ENCODE measurements at places on chromosomes 4 and X.

- no peak for DNase-seq
Measured at GRCh38 chr4:165738571-165738970, 134.5 kb upstream of the TLL1 start.

DNA sequence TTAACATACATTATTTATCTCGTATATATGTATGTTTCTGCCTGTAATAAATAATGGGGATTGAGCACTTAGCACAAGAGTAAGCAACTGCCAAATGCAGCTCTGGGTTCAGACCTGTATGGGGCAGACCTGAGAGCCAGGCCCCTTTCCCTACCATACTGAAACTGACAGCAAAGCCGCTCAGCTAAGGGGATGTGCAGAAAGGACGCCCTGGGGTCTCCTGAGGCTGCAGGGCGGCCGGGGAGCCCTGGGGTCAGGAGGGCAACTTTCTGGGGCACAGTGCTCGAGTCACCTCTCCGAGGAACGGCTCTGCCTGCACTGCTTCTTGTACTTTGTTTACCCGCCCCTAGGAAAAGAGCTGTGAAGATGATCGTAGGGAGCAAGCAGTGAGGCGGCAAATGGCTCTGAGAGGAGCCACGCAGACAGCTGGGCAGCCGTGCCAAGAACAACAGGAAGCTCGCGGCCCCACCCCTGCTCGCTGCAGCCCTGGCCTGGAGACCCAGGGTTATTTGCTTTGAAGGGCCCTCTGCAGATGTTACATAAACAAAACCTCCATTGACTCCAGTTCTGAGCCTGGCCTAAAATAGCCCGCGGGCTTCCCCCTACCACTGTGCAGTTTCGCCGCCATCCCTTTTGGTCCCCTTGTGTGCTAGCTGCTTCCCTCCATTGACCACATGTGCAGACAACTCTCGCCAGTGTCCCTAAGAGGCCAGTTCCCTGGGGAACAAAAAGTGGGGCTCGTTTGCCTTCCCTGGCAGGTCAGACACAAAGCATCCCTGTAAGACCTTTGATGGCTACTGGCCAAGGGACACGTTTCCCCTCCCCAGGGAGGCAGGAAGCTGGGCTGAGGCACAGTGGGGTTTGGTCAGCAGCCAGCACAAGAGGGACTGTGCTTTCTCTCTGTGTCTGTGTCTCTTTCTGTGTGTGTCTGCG is 111.3 kb upstream of the LNX1 start:
- peak; percentile 34 for DNase-seq

DNA sequence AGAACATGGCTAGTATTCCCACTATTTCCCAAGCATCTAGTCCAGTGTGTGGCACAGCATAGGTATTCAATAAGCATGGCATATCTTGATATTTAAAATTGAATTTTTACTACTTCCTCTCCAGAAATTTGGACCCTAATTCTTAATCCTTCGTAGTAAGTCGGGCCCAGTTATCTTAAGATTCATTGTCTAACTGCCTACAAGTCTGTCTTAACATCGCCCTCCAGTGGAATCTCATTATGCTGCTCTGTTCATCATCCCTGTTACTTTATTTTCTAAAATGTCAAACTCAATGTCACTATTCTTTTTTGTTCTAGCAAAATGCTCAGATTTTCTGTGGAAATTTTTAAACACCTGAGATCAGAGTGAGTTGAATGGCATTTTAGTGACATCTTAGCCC is 606.2 kb downstream of the KLHL13 start:
- DNase-seq = no peak

- DNase-seq = no peak
Measured at GRCh38 chr4:81353861-81354260, 117.8 kb downstream of the RASGEF1B start.

- no peak for DNase-seq
Measured at GRCh38 chr4:141815646-141816045, 179.3 kb downstream of the IL15 start.

DNA sequence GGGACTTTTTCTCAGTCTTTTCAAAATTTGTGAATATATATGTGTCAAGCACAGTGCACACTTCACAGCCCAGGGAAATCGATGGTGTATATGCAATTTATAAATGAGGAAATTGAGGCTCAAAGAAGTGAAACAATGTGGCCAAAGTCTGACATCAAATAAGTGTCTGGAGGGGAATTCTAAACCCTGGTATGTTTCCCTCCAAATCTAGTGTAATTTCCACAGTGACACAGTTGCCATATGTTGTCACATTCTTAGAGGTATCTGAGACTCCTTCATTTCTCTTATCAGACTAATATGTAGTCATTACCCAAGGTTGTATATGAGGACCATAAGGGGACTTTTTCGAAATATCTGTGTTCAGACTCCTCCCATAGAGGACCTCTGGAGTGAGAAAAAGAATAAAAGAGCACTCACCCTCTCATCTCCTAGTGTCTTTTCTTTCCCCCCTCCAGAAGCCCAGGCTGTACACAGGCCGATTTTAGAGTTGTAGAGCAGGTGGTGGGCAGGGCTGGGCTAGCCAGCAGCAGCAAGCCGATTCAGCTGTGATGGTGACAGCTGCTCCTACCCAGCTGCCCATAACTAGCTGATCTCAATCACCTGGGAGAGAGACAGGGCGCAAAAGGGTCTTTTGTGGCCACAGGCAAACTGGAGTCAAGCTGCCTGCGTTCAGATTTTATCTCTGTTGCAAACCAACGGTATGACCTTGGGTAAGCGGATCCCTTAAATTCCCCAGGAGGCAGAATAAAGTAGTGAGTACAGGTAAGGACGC is 55.1 kb downstream of the CLCN5 start:
- peak; percentile 4 for DNase-seq

DNA sequence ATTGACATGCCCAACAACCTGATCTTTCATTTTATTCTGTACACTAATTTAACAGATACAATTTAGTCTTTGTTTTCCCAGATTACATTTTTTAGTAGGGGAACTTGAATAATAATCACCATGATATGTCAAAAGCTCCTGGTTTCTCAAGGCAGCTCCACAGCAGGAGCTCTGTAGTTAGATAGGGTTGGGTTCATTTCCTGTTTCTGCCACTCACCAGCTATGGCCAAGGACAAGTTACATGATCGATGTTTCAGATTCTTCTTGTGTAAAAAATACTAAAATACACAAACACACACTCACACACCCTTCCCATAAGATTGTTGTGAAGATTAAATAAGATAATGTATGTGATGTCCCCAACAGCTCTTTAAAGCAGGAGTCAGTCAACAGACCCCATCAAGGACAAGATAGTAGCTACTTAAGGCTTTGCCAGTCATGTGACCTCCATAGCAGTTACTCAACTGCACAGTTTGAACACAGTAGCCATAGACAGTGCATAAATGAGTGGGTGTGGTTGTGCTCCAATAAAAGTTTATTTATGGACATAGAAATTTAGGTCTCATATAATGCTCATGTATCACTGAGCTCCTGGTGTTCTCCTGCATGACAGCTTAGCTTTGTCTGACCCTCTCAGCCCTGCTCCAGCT is 18.4 kb downstream of the GUCY1A1 start:
- DNase-seq = peak; percentile 43

DNA sequence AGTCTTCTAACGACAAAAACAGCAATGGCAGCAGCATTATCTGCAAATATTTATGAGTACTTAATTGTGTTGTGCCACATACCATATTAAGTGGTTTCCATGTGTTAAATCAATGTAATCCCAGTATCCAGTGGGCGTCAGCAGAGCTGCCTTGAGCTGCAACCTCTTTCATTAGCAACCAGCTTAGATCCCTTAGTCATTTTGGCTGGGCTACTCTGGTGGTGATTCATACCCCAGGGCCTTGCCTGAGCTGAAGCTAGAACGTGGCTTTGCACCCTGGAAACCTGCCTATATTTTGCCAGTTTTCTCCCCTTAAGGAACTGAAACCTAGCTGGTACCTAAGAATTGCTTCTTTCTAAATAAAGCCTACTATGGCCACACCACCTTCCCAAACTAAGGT is 474.3 kb upstream of the FTHL17 start:
- DNase-seq = peak; percentile 70

DNA sequence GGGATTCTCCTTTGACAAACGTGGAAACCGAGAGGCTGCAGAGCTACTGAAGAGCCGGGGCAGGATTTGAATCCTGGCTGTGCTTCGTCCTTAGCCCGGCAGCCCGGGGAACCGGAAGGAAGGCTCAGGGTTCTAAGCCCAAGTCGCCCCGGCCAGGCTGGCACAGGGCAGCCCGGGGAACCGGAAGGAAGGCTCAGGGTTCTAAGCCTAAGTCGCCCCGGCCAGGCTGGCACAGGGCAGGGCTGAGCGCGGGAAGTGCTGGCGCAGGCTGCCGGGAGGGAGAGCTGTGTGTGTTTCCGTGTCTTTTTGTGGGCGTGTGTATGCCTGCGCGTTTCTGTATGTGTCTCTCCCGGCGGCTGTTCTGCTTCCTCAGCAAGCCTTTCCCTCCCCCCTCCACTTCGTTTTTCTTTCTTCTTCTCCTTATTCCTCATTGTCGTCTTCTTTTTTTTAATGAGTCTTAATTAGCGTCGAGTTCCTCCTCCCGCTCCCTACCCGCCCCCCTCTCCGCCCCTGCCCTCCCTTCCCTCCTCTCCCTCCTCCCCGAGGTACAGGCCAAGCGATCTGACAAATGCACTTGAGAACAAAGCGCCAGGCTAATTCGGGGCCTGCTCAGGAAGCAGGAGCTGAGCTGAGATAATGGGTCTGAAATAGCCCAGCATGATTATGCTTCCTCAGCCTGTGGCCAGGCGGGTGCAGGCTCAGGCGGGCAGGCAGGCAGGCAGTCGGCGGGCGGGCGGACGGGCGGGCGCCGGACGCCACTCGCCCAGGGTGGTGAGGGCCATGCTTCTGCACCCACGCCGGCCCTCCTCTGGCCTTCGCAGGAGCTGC is 65.9 kb downstream of the EFNB1 start:
- peak; percentile 67 for DNase-seq

GRCh38 chrX:47200385-47201150 is 6.9 kb downstream of the UBA1 start:
- DNase-seq = no peak

DNA sequence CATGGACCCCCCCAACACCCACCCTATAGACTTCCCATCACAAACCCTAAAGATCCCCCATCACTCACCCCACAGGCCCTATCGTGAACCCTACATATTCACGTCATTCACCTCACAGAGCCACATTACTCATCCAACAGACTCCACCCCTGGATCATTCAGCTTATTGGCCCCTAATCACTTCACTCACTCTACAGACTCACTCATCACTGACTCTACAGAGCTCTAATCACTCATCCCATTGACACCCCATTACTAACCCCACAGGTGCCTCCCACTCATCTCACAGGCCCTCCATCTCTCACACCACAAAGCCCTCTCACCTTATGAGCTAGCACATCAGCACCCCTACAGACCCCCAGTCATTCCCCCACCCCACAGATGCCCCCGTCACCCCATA is 6.3 kb upstream of the TBC1D25 start:
- DNase-seq = no peak

- no peak for DNase-seq
Measured at GRCh38 chrX:70042399-70043371, 7.1 kb downstream of the AWAT2 start.

GRCh38 chrX:128599632-128600031 is 547.4 kb upstream of the ACTRT1 start:
- no peak for DNase-seq

GRCh38 chr4:88734403-88734949 is 36.8 kb upstream of the NAP1L5 start:
- DNase-seq = no peak

DNA sequence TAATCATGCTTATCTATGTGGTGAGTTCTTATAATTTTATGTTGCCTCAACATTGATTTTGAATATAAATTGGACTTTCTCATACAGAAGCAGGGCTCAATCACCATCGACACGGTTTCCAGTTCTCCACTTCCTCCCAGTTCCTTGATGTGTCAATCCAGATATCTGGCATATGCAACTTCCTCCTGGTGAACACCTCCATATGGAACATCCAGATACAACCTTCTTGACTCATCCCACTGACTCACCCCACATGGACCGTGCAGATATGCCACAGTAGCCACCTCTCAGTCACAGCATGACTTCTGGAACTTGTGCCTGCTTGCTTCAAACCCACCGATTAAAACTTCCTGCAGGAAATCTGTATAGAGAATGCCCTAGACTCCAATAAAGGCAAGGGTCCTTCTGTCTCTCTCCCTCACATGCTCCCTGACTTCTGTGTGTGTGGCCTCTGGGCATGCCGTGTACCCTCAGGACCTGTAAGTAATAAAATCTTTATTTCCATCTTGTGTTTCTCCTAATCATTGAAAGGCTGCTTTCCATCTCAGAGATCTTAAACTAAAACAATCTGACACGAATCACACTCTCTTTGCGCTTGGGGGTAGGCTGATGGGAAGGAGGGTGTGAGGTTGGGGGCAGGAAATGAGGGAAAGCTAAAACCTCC is 67.0 kb downstream of the HTRA3 start:
- DNase-seq = peak; percentile 47

DNA sequence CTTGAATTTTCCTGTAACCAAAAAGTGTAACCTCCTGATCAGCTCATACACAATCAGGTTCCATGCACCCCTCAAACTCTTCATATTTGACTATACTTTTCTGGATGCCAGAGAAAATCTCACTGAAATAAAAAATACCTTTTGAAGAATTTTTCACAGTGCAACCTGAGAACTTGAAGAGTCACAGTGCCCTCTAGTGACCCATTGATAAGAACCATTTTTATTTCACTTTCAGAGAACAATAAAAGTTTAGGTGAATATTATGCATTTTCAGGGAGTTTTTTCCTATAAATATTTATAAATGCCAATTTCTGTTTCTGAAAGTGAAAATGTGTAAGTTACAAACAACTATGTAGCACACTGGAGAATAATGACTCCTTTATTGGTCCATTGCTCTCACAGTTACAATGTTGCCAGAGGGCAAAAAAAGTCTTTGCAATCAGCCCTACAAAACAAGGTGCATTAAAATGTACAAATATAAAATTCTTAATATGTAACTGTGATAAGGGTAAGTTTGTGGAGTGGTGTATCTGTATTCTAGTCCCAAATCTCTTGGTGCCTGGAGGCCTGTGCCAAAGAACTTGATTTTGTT is 153.6 kb upstream of the INTU start:
- DNase-seq = peak; percentile 23

DNA sequence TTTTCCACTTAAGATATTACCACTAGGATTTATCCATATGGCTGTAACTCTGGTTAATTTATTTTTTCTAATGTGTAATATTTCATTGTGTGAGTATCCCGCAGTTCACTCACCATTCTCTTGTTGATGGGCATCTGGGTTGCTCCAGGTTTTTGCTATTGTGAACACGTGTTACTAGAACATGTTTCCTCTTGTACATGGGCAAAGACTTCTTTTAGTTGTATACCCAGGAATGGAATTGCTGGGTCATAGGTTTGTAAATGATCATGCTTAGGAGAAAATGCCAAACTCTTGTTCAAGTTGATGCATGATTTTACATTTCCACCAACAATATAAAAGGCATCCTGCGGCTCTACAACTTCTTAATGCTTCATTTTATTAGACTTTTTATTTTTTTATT is 26.8 kb downstream of the SYNPO2 start:
- DNase-seq = no peak
